ENCODE measurements at places on chromosomes 5 and 9.
A peak's percentile ranks its signal among the peaks of the same experiment; 100 is the strongest.

DNA sequence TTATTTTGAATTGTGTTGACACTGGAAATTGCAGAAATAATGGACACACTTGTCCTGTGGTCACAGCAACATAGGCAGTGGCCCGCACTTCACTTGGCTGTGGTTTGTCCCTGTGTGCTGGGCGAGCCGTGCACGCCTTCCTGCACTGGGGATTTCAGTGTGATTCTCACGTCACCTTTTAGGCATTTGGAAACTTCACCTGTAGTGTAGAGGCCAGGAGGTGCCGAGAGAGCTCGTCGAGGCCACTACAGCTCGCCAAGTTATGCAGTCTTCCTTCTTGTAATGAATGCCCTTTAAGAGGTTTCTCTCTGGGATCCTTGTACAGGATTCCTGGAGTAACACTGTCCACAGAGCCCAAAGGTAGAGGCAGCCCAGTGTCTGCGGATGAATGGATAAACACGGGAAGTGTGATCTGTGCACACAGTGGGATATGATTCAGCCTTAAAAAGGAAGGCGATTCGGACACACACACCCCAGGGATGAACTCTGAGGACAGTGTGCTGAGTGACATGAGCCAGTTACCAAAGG, 14.7 kb downstream of the TRAF2 start:
- DNase-seq, result no peak

DNA sequence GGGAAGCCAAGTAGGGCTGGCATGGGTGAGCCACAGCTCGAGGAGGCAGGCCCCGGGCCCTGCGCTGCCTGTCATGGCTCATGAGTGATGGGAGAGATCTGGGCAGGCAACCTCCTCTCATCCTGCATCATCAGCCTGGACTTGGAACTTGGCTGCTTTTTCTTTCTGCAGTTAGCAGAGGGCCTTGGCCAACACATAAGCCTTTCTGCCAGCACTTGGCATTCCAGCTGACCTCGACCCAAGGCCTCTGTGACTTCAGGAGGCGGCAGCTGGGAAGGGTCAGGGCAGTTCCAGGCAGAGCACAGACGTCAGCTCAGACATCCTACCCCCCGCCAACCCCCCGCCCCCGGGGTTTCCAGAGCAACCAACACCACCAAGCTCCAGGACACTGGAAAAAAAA, 7.6 kb downstream of the S1PR3 start:
- DNase-seq, result no peak

DNA sequence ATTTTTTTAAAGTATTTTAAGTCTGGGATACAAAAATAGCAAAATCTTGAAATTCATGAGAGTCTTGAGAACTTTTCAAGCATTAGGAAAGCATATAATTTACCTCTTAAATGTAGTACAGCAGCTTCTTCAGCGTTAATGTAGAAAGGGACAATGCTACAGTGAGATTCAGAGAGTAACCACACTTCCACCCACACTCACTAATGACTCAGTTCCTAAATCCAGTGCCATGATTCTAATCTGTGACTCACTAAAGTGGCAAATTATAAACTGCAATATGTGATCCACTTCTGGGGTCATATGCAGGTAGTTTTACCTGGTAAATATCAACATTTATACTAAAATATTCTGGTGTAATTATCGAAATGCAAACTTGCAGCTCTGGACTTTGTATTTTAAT, 434.5 kb upstream of the TUSC1 start:
- DNase-seq, result no peak

GRCh38 chr9:127177231-127177630, 54.8 kb upstream of the ANGPTL2 start:
- peak; percentile 27 for DNase-seq

GRCh38 chr9:27701016-27701415, 127.7 kb upstream of the C9orf72 start:
- DNase-seq, result no peak

GRCh38 chr5:174828804-174829510, 104.6 kb downstream of the MSX2 start:
- no peak for DNase-seq

DNA sequence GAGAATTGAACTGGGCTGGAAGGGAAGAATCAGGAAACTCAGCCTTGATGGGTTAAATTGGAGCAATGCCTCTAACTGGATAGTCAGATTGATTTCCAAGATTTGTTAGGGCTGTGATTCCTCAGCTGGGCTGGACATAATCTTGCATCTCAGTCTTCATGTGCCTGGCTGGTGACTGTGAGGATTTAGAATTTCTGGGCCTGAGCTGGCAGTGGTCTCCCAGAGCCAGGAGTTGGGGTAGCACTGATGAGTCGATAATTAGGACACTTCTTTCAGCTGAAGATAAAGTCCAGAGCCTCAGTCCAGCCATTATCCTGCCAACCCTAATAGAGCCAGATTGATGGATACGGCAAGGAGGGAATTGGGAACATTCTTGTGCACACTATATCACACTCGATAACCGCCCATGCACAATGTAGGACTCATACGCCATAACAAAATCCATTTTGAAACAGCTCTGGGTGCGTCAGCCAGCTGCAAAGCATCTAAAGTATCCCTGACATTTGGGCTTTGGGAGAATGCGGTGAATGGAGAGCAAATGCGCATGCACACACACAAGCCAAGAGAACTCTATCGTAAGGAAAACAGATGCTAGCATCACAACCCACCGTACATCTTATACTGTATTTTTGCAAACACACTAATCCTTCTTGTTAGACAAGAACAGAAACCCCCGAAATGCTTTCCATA, 405.1 kb upstream of the KLF4 start:
- DNase-seq, result no peak

DNA sequence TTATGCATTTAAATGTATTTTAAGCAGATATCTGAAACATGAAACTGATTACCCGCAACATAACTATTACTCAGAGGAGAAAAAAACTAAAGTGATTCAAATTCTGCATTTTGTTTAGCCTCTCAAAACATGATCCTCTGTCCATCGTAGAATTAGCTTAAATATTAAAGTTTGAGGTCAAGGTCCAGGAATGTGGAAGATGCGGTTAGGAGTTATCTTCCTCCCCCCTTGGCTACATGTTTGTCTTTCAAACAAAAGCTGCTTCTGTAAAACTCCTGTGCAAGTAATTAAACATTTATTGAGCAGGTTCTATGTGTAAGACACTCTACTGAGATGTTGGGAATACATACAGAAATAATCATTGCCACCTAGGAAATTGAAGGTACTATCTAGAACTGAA, 175.0 kb upstream of the ISL1 start:
- DNase-seq, result no peak

- DNase-seq, result no peak
Observed at GRCh38 chr5:77851176-77852067, 75.3 kb upstream of the TBCA start.

DNA sequence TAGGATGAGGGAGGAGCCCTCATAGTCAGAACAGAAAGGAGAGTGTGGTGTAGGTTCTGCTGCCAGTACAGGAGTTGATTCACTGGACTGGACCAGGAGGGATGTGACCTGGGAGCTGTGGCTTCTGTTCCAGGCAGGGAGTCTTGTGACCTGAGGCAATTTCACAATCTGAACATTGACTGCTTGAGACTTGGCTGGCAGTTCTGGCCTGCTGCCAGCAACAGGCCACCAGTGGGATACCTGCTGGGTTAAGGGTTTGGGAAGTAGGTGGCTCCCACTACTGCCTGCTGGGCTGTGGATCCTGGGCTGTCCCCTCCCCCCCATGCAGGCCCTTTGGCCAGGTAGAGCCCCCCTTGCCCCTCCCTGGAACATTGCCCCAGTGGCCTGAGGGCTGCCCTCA, 268.6 kb upstream of the ARRDC3 start:
- no peak for DNase-seq

GRCh38 chr5:77867194-77867691, 91.1 kb upstream of the TBCA start:
- no peak for DNase-seq

- no peak for DNase-seq
Observed at GRCh38 chr5:159185773-159186172, 23.6 kb downstream of the RNF145 start.

DNA sequence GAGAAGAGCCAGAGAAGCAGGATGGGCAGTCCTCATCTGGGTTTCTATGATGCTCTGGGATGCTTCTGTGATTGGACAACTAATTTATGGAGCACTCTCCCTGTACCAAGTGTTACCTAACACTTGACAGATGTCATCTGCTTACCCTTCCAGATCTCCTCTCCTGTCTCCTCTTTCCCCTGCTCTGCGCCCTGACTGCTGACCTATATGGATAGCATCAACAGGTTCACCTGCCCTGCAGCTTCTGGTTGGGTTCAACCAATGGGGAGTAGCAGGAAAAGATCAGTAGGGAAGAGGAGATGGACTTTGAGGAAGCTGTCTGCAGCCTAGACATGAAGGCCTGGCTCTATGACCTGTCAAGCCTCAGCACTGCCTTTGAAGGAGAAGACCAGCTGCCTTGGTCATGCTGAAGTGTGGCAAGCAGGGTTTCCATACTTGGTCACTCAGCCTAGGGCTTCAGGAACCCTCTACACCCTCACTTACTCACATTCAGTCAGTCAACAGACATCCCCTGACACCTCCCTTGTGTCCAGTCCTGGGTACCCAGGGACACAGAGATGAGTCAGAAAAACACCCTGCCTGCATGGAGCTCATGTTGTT, 11.3 kb upstream of the P4HA2 start:
- peak; percentile 47 for DNase-seq

- DNase-seq, result no peak
Observed at GRCh38 chr5:35357973-35358372, 127.7 kb upstream of the PRLR start.

- DNase-seq, result no peak
Observed at GRCh38 chr5:74616236-74617146, 24.0 kb downstream of the ENC1 start.

DNA sequence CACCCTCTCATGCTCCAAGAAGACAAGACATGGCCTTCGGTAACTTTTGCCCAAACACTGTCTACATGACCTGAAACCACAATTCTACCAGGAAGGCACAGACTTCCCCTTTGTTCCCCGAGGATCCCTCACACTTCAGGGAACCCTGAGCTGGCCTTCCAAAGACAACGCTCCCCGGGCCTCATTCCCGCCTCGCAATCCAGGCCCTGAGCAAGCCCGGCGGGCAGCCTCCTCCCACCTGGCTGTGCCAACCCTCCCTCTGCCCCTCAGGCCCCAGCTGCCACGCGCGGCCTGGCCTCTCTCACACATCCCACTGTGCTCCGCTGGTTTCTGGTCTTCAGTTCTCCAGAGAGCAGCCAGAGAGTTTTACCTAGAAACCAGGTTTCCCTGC, 7.3 kb downstream of the QSOX2 start:
- DNase-seq, result no peak

- DNase-seq, result no peak
Observed at GRCh38 chr5:59790376-59790775, 103.2 kb downstream of the PDE4D start.

DNA sequence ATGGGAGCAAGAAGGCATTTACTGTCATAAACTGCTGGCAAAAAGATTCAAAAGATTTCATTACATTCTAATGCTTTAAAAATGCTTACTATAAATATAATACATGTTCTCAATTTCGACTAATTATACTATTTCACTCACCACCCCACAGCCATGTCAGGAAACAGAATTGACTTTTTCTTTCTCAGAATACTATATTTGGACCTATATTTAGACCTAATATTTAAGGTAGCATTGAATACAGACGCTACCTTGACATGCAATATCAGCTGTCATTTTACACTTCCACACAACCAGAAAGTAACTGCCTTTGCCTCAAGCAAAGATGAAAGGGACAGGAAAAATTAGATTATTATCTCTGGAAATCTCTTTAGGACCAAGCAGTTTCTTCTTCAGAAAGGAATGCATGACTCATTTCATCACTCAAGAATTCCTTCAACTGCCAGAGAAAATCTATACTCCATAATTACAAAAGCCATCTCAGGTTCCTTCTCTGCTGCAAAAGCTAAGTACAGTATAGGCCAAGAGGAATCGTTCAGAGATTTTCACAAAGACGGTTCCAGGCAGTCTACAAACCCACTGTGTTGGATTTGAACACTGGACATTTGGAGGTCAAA, 11.8 kb upstream of the UBE2QL1 start:
- no peak for DNase-seq

DNA sequence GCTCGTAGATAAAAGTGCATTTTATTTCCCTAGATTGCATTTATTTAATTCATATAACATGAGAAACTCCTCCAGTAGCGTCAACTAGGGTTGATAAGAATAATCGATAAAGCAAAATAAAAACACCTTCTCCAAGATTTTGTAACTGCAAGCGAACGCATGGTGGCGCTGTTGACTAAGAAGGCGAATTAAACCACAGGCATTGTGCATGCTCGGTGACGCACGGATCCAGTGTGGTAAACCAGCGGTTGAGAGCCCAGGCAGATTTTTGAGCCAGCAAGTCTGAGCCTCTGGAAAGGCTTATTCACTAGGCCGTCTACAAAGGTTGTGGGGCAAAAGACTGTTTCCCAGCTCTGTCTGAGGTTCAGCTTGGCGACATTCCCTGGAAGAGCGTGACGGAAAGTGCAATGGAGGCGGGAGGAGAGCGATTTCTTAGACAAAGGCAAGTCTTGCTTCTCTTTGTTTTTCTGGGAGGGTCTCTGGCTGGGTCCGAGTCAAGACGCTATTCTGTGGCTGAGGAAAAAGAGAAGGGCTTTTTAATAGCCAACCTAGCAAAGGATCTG, at the start of gene PCDHB3:
Gene PCDHB3, plus strand, starts transcription at position 231 of the 563 bp plus-strand sequence. Its CDS starts 177 bp downstream, at position 408.
- DNase-seq, result peak; percentile 67

DNA sequence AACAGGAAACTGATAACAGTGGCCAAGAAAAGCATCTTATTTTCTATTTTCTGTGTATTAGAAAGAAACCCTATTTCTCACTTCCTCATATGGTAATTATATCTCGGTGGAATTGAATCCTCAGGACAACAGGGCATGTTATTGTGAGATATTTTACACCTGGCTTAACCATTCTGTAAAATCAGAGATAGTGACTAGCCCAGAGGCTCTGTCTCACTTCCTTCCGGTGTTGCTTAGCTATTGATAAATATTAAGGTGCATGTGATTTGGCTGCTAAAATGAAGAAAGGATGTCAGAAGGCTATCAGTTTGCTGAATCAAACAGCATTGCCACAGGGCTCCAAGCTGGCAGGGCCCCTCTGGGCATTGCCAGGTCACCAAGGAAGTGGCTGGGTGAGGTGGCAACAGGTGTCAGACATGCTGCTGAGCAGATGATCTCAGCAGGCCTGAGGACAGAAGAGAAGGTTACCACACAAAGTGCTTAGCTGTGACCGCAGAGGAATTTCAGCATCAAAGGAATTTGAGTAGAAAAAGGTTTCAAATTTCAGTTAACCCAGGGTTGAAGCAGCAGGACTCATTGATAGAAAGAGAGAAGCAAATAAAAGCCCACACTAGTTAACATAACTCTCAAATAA, 330.7 kb downstream of the PDE4D start:
- peak; percentile 62 for DNase-seq

GRCh38 chr5:143708672-143709071, 103.3 kb upstream of the HMHB1 start:
- no peak for DNase-seq
